ENCODE measurements at places on chromosomes 2 and 18. TPM values are rescaled to one million over a fixed set of nuclear protein-coding genes. Genes with fewer than 3 reads are reported as not detected.

GRCh38 chr2:40488927-40489677 is 37.2 kb upstream of the SLC8A1 start:
- peak; percentile 81 for DNase-seq

- DNase-seq, result no peak
Measured at GRCh38 chr18:13578400-13578799, 148.0 kb downstream of the FAM210A start.

- DNase-seq, result peak; percentile 98
Measured at GRCh38 chr18:73614812-73615211, 532.8 kb downstream of the FBXO15 start.

DNA sequence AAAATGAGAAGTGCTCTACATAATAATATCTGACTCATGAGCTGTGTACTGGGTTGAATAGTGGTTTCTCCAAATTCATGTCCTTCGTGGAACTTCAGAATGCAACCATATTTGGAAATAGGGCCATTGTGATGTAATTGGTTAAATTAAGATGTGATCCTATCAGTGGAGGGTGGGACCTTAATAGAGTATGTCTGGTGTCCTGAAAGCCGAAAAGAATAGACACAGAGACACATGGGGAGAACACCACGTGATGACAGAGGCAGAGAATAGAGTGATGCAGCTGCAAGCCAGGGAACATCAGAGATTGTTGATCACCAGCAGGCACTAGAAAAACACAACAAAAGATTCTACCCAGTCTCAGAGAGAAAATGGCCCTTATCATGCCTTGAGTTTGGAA is 310.1 kb downstream of the EXOC6B start:
- DNase-seq, result peak; percentile 21

GRCh38 chr2:45936623-45936979 is 285.1 kb downstream of the PRKCE start:
- no peak for DNase-seq

The TDRD15 gene
- total RNA-seq, result not detected

DNA sequence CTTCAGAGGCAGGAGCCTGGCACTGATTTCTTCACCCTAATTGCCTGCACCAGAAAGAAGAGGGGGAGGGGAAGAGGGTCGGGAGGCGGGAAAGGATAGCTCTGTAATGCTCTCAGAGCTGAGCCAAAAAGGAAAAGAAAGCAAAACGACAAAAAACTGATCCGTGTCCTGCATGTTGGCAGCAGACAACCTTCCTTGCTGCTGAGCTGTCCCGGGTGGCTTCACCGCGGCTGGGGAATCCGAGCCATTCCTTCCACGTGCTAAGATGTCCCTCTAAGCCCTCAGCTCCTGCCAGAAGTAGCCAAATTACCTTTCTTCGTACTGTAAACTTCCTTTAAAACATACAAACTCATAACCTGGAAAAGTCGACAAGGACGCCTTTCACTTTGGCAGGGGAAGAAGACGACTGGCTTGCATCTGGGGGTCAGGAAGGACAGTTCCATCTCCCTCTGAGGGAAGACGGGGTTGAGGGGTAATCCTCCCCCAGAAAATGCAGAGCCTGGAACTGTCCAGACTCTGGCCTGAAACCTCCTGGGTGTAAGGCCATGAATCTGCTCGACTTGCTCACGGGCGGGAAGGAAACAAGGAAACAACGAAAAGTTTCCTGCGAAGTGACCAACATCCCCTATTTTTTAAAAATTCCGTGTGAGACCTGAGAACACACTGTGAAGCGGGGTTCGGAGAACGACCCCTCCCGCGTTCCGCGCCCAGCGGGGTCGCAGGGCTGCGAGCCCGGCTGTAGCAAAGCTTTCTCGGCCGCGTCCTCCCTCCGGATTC is 7.7 kb downstream of the OTX1 start:
- DNase-seq, result no peak

Measured in RPMI7951 (cell line).